Cerebellar nuclear complex (tissue), 1 donor: ENCODE measurements at places on chromosomes 4 and X.

- DNase-seq = no peak
Measured at GRCh38 chrX:69016293-69016941, 148.8 kb downstream of the PJA1 start.

DNA sequence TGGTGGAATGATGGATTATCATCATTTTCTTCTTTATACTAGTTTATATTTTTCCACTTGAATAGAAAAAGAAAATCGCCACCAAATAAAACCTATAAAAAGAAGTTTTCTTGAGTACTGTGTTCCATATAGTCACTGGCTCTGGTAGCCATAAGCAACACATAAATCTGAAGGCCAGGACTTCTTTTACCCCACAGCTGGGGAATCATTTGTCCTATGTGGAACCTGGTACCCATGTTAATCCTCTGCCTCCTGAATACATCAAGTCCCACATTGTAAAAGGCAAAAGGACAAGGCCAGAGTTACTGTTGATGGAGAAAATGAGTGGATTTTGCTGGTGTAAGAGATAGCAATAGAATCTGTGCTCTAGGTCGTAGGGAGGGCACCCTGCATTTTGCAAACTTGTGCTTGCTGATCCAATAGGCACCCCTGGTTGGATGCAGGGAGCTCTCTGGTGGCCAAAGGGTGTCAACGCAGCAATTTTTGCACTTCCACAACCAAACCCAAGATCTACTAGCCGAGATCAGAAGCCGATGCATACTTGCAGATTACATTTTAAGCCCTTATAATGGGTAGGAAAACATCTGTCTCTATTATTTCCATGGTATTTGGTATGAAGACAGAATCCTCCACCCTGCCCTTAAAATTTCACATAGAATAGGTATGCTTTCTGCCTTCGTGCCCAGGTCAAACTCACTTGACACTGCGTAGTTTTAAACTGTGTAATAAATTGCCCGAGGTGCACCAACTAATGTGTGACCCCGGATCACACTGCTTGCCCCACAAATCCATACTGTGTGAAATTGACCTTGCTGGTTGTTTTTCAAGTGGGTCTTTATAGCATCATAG, 146.2 kb upstream of the SCML1 start:
- DNase-seq = no peak

- DNase-seq = no peak
Measured at GRCh38 chr4:39881789-39882188, 95.9 kb downstream of the PDS5A start.

DNA sequence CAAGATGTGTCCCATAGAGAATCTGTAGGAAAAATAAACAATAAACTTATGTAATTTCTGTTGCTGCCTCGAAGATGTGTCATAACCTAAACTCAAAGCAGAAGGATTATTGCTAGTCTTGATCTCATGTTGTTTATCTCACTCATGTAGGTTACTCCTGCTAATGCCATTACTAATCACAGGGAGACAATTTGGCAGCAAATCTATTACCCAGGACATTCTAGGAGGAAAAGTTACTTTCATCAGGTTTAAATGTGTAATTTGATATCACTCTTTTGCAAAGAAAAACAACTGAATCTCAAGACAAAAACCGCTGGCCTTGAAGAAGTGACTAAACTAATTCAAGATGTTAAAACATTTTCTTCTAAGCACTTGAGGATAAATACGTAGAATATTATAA, 34.0 kb downstream of the LDOC1 start:
- DNase-seq = no peak

GRCh38 chrX:57680160-57680559, at the start of gene NLRP2B:
Gene NLRP2B (minus strand): TSS chrX:57680260.
- DNase-seq = no peak

GRCh38 chr4:116217781-116218180, 867.6 kb downstream of the TRAM1L1 start:
- DNase-seq = no peak

DNA sequence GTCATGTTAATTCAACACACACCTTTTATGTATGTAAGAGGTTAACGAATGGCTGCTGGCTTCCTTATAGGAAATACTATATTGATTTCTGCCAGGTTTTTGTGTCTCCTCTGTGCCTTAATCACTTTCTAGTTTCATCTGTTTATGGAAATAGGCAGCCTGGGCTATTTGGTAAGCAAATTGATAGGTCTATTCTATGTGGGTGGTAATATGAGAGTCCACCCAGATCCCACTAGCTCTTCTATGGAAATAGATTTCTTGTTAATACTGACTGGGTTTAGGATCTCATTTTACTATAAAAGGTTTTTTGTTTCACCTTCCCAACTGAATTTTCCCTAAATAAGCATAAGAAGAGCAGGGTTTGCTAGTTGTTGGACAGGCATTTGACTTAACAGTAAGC, 4.1 kb downstream of the BMX start:
- DNase-seq = no peak

DNA sequence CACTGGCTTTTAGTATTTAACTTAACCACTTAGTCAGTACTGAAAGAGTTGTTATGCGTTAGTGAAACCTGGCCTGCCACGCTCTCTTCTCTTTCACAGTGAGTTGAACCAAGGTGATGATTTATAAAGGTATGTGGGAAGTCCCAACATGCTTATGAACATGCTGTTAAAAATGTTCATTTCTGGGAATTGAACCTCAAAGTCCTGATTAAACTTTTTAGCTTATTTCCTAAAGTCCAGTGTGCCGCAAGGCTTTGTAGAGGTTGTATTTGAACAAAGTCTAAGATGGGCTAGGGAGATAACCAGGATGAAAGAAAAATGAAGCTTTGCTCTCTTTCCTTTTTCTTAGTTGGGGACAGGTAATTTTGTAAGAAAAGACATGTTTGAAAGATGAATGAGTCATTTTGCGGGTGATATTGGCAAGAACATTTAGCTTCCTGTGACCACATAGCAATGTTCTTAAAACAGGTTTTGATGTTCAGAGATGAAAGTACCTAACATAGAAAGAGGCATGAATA, 270.3 kb downstream of the DTHD1 start:
- no peak for DNase-seq

- no peak for DNase-seq
Measured at GRCh38 chr4:181018472-181018871, 1224.7 kb upstream of the TENM3 start.

GRCh38 chrX:21986596-21986995, 45.5 kb upstream of the PHEX start:
- no peak for DNase-seq

- DNase-seq = no peak
Measured at GRCh38 chr4:73005514-73005913, 64.0 kb downstream of the COX18 start.

DNA sequence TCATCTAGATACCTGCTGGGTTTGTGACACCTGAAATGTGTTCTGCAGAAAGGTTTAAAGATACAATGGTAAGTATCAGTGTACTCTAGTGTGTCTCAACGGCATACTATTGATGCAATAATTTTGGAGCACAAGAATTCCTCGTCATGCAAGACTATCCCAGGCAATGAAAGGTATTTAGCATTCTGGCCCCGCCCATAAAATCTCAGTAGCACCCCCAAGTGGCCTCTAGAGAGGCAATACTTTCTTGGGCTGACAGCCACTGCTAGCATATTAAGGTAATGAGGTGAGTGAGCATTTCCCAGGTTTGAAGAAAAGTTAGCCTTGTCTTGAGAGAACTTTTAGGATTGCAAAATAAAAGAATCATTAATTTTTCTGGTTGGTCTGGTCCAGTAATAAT, 24.0 kb downstream of the TAB3 start:
- DNase-seq = no peak

DNA sequence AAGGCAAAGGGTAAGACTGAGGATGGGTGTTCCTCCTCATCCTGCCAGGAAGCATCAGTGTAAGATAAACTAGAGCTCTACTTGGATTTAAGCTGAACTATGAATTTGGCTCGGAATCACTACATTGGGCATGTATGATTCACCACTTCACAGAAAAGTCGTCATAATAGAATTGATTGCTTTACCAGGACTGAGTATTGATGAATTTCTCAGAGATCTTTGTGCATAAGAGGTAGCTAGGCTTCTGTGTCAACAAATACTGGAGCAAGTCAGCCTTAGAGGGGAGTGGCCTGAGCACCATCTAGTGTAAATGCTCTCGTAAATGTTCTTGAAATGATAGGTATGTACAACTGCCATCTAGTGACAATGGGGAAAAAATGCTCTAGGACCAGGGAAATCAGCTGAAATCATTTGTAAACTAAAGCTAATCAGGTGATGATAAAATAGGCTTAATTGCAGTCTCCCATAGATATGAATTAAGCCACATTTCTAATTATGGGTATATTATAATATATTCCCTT, 309.5 kb upstream of the FMR1 start:
- DNase-seq = no peak

- DNase-seq = no peak
Measured at GRCh38 chr4:114026447-114026846, 47.0 kb upstream of the ARSJ start.

DNA sequence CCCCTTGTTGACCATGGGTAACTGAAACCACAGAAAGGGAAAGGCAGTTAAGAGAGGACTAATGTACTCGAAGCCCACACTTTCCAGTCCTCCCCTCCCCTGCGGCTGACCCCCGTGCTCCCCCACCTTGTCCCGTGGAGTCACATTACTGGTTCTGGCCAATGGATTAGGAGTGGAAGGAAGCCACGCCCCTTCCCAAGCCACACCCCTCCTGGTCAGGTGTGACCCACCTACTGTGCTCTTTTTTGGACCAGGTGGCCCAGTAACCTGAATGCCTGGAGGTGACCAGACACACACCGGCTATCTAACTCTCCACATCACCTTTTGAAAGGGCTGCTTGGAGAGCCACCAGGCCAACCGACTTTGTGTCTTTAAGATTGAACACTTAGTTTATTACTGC, 109.3 kb upstream of the MSX1 start:
- DNase-seq = no peak

DNA sequence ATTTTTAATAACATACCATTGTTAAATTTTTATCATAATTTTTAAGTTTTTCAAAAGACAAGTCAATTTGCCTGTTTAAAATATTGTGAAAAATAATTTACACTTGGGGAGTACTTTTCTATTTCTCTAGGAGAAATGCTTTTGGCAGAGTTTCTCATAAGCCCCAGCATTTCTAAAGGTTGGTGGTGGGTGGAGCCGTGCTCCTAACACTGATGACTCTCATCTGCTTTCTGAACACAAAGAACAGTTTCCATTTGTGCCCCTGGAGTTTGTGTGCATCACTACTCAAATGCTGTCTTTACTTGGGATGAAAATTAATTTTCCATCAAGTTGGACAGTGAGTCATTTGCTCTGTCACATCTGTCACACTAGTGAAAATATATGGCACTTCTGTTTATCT, 57.6 kb downstream of the TNIP2 start:
- DNase-seq = no peak

DNA sequence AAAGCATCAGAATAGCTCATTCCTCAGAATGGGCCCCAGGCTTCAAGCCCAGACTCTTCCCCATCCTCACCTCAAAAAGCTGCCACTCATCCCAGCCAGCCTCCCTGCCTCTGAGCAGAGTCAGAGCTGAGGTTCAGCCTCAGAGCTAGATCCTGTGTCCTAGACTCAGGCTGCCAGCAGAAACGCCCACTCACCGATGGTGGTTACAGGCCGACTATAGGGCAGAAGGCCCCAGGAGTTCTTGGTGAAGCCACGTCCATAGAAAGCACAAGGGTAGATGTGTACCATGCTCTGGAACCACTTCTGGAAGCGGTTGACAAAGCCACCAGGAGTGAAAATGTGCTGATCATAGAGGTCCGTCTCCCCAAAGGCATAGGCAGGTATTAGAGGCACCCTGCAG, 7.7 kb downstream of the AWAT2 start:
- no peak for DNase-seq

- DNase-seq = no peak
Measured at GRCh38 chrX:40471965-40472648, 108.7 kb upstream of the ATP6AP2 start.

GRCh38 chr4:181618896-181619295, 624.3 kb upstream of the TENM3 start:
- DNase-seq = no peak

GRCh38 chr4:76206222-76206942, 7.2 kb downstream of the SCARB2 start:
- no peak for DNase-seq

DNA sequence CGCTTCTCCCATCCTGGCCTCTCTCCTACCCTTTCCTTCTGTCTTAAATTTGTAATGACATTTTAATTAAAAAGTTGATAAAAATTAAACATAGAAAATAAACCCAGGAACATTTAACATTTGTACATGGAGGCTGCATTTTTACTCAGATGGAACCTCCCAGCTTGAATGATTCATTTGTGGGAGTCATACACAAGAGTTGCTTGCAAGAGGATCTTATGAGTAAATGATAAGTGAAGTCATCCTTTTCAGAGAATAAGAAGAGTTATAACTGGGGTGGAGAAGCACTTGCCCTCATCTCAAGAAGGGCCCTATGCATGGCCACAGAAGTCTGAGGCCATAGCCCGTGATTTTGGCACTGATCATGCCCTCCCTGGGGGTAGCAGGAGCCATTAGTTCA, 482.9 kb upstream of the BOD1L1 start:
- DNase-seq = no peak

DNA sequence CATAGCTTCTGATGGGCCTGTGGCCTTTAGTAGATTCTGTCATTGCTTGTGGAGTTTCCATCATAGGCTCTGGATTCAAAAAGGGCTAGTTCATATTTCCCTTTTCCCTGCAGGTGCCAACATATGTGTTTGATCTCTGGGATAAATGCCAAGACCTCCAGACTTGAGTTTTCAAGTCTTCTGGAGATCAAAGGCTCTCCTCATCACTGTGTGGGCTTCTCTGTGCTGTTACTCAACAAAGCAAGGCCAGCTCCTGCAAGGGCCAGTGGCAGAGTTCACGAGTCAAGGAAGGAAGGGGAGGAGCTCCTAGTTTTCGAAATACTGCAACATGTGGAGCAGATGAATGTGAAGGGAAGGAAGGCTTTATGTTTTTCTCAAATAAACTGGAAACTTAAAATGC, 62.7 kb upstream of the SCML1 start:
- DNase-seq = no peak

DNA sequence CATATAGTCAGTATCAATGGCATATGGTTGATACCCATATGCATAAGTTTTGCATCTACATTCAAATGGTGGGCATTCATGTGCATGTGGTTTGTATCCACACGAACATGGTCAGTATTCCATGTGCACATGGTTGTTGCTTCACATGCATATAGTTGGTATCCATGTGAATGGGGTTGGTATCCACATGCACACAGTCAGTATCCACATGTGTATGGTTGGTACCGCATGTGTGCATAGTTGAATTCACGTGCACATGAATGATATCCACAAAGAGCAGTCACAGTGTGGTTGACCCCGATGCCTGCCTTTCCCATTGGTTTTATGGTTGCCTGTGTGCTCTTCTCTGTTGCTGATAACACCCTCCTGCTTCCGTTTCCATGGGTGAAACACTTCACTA, 427.9 kb downstream of the STIM2 start:
- no peak for DNase-seq
